ENCODE measurements at places on chromosomes 6 and 20. TPM values are rescaled to one million over a fixed set of nuclear protein-coding genes. Genes with fewer than 3 reads are reported as not detected.

The MRPS26 gene
- 31.6 TPM for total RNA-seq

DNA sequence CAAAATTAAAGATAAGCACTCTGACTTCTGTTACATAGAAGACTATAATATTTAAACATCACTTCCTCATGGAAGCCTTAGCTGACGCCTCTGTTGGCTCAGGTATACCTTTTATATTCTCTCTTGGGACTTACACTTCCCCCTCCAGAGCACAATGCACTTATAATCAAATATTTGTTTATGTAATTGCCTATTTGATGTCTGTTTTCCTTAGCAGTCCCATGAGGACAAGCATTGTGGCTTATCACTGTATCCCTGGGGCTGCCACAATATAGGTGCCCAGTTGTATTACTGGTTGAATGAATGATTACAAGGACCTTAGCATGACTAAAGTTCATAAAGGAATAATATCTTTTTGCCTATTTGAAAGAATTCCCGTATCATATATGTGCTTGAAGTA, 186.7 kb upstream of the VGLL2 start:
- no peak for DNase-seq

DNA sequence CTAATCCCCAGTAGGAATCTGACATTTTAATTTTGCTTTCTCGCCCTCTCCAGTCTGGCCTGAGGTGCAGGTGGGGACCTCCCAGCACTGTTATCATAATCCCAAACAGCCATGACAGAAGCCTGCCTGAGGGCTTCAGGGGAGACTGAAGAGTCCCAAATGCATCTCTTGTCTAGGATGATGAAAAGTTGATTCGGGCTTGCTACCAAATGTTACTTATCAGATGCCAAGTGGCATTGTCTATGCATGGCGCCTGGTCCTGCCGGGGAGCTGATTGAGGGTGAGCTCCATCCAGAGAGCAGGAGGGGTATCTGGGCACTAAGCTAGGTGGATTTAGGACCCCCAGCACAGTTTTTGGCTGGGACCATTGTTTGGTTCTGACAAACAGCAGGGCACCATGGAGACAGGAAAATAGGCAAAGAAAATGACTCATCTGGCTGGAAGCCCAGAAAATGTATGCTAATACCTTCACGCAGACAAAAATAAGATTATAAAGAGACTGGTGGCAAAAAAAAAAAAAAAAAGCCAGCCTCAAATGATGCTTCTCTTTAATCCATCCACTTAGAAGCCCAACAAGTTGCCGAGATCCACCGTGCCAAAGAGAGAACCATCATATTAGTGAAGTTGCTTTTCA, 513.7 kb upstream of the SULF2 start:
- DNase-seq: no peak

DNA sequence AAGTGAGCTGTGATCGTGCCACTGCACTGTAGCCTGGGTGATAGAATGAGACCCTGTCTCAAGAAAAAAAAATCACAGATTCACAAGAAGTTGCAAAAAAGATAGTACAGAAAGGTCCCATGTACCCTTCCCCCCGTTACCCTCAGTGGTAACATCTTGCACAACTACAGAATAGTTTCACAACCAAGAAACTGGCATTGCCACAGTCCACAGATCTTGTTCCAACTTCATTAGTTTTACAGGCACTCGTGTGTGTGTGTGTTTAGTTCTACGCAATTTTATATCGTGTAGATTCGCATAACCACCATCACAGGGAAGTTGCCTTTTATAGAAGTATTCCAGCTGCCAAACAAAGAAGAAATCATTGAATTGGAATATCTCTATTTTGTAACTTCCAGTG, 19.1 kb downstream of the SPATA2 start:
- no peak for DNase-seq

- no peak for DNase-seq
These were observed 197.8 kb downstream of the TFAP2A start for GRCh38 chr6:10217111-10217510.
